Activated CD4-positive, alpha-beta T cell treated with anti-CD3 and anti-CD28 coated beads, Interleukin-2, amount 50 U/mL, for 4 hours (primary cell): ENCODE measurements at places on chromosomes 5 and 9.

GRCh38 chr9:137211532-137211931, 6.0 kb downstream of the NDOR1 start:
- DNase-seq: no peak

GRCh38 chr9:13863112-13863511, 450.8 kb downstream of the NFIB start:
- no peak for DNase-seq

- DNase-seq: peak; percentile 34
Measured at GRCh38 chr9:34989946-34990635, 546 bp downstream of the DNAJB5 start.

DNA sequence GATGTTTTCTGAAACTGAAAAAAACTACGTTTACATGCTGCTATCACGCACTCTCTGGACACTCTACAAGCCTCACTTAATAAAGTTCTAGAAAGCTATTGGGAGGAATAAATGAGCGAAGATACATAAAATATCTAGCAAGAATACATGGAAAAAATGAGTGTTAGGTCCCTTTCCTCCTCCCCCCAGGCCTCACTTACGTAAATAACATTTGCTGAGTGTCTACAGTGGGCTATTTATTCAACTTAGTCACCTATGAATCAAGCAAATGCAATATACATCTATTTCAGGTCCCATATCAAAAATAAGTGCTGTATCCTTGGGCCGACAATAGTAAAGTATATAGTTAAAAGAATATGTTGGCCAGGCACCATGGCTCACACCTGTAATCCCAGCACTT, 62.5 kb downstream of the FRMD3 start:
- no peak for DNase-seq

- DNase-seq: no peak
Measured at GRCh38 chr9:93303258-93303771, 119.4 kb downstream of the WNK2 start.

DNA sequence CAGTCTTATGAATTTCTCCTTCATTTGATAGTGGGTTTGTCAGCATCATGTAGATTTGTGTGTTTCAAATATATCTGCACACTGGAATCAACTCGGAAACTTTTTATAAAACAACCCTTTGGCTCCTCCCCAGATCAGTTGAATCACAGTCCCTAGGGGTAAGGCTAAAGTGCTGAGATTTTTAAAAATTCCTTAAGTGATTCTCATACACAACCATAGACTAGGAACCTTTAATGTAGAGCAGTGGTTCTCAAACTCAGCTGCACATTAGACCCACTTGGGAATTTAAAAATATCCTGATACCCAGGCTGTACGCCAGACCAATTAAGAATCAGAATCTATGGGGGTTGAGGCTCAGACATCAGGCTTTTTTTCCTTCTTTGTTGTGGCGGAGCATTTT, 17.5 kb upstream of the JAK2 start:
- no peak for DNase-seq

GRCh38 chr5:24591426-24591825, 53.4 kb downstream of the CDH10 start:
- no peak for DNase-seq

DNA sequence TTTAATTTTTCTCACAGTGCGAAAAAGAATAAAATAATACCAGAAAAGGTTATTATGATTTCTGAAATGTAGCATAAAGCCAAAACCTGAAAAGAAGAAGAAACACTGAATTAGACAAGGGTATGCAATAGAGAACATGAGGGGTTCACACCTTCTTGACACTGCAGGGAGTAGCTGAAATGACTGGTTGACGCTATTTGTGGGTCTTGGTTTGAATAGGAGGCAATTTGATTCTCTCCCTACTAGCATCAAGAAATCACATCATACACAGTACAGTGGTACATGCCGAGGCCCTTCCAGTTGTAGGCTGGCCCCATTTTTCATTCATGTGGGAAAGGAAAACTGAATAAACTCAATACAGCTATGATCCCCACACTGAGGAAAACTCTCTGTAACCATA, 68.6 kb downstream of the NR3C1 start:
- no peak for DNase-seq

GRCh38 chr5:136332223-136333015, 32.9 kb downstream of the TRPC7 start:
- DNase-seq: no peak

- DNase-seq: no peak
Measured at GRCh38 chr9:121884057-121884541, 209.0 kb downstream of the TTLL11 start.

DNA sequence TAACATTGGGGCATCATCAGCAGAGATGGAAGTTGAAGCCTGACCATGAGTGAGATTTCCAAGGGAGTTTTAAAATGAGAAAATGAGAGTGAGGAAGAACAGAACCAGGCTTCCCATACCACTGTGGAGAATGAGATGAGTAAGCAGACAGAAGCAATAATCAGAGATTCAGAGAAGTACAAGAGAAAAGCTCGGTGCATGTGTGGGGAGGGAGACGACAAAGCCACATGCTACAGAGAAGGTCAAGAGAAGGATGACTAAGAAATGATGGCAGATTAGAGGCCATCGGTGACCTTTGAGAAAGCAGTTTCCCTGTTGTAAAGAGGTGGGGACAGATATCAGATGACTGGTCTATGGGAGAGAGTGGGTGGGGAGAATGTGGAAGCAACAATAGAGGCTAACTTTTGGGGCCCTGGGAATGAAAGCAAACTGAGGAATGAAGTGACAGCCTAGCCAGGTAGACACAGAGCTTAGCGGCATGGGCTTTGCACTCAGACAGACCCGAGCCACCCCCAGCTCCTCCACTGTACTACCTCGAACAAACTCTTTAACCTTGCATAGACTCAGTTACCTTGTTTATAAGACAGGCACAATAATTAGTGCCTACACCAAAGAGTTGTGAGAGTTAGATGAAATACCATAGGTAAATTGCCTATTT, 207.7 kb downstream of the PIK3R1 start:
- DNase-seq: no peak

GRCh38 chr5:35458824-35459207, 158.8 kb upstream of the SPEF2 start:
- DNase-seq: no peak

DNA sequence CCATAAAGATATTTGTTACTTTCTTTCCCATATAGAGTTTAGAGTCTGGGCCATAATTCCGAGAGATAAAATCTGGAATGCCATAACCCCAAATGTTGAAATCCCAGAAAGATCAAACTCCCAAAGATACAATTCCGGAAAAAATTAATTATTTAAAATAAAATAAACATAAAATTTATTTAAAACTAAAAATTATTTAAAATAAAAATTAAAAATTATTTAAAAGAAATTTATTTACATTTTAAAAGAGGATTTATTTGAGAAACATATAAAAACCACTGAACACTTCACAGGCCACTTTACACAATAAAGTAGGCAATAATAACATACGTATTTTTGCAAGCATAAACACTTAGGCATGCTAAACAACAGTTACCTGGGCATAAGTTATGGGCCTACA, 57.9 kb downstream of the SHC3 start:
- no peak for DNase-seq

DNA sequence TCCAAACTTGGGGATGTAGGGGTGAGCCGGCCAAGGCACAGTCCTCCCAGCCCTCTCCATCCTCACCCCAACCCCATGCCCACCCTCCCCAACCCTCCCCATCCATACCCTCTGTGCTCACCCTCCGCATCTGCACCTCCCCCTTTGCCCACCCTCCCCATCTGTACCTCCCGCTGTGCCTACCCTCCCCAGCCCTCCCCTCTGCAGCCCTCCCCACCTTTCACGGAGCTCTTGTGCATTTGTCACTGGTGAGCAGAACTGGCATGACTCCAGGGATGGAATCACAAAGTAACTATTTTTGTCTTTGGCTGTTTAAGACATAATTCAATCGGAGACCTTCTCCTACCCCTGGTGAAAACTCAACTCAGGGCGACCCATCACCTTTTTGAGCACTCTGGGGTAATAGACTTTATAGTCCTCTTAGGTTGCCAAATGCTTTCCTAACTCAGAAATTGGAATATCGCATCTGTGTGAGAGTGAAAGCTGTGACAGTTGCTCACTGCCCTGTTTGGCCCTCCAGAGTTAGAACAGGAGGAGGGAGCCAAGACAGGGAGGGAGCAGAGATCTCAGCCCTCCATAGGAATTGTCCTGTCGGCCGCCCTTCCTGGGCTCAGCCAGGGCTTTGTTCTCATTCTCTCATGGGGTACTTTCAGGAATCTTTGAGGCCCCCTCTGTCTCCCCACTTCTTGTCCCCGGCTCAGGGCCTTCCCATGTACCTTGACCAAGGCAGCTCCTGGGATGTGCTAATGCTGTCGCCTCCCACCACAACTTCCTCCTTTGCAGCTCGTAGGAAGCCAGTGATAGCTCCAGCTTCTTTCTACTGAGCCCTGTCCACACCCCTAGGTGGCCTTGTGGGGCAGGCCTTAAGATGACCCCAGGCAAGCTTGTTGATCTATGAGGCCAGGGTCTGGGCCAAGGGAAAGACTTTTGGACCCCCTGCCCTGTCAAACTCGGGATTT, 36.2 kb downstream of the OTULIN start:
- DNase-seq: no peak

GRCh38 chr5:76813982-76814562, 4.8 kb upstream of the F2RL1 start:
- no peak for DNase-seq

- no peak for DNase-seq
Measured at GRCh38 chr5:76805821-76806505, 12.9 kb upstream of the F2RL1 start.

GRCh38 chr9:124355941-124356744, 59.1 kb downstream of the PSMB7 start:
- DNase-seq: no peak

- no peak for DNase-seq
Measured at GRCh38 chr5:80156156-80156555, 99.7 kb downstream of the SERINC5 start.

GRCh38 chr5:67902497-67902830, 313.1 kb upstream of the PIK3R1 start:
- DNase-seq: no peak

- DNase-seq: no peak
Measured at GRCh38 chr9:5643005-5643624, 14.2 kb downstream of the RIC1 start.

- no peak for DNase-seq
Measured at GRCh38 chr9:88197781-88198340, 59.6 kb upstream of the SPATA31C2 start.

DNA sequence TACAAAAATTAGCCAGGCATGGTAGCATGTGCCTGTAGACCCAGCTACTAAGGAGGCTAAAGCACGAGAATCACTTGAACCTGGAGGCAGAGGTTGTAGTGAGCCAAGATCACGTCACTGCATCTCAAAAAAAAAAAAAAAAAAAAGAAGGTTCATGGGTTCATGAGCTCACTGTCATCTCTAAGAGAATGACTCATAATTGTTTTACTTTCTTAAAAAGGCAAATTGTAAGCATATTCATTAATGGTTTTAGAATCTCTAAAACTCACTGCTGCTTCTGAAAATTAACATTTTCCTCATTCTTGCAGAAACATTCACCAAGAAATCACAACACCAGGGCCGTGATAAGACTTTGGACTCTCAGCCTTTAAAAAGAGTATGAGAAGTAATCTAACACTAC, 103.6 kb downstream of the GNA14 start:
- no peak for DNase-seq

DNA sequence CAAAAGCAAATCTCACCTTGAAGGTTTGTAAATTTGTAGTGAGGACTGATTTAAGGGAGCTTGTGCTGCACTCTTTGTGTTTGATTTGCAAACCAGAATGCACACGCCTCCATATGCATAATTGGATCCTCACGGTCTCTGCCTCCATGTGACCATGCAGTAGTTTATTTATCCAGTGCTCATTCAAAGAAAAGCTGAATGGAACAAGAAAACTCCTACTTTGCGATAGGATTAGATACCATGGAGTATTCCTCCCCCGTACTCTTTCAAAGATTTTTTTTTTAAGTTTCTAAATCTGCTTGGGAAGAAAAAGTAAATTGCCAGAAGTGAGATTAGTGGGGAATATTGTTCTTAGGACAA, 290.4 kb upstream of the TUT7 start:
- no peak for DNase-seq

DNA sequence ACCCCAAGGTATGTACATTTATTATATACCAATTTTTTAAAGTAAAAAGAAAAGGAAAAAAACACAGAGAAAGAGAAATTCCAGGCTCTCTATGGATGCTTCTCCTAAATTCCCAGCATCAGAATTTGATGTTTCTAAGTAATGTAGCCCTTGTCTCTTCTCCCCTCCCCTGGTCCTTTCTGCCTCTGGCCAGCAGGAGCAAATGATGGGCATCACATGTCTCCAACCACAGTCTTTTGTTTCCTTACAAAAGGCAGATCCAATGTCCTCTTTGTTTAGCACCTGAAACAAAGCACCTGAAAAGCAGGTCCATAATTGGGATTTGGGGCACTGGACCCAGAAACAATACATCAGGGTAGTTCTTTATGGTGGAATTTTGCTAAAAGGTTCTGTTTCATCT, 50.4 kb upstream of the APC start:
- no peak for DNase-seq

DNA sequence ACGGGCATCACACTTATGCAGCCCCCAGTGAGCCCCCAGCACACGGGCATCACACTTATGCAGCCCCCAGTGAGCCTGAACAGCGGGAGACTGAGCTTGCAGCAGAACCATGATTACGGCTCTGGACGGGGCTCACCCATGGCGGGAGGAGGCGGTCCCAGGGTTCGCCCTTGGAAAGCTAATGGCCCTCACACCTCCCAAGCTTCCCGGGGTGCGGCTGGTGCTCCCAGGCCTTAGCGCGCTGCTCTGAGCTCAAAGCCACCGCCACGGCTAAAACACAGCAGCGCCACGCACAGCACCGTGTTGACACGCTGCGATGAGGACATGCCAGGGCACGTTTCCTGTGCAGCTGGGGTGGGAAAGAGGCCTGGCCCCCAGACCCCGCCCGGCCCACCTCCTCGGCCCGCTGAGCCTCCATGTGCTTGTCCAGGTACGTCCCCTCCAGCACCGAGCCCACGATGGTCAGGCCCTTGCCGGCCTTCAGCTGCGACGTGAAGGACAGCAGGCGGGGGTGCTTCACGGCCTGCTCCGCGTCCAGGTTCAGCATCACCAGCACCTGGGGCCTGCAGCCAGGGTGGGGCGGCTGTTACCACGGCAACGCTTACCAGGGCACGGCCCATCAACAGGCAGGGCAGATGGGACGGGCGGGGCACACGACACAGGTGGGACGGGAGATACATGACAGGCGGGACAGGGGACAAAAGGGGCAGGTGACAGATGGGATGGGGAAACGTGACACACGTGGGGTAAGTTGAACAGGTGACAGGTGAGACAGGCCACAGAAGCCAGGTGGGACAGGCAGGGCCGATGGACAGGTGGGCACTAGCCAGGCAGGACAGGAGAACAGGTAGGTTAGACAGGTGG, 38.4 kb downstream of the SLC12A7 start:
- DNase-seq: no peak

- no peak for DNase-seq
Measured at GRCh38 chr5:74149395-74149794, 491.1 kb downstream of the ENC1 start.

GRCh38 chr5:112709416-112709815, 28.3 kb upstream of the APC start:
- no peak for DNase-seq

GRCh38 chr5:4989118-4989517, 151.0 kb upstream of the ADAMTS16 start:
- DNase-seq: no peak

GRCh38 chr9:75389101-75389500, 300.8 kb downstream of the OSTF1 start:
- no peak for DNase-seq

- DNase-seq: no peak
Measured at GRCh38 chr5:151471276-151471675, 23.9 kb downstream of the SLC36A1 start.
